MCF 10A (cell line): ENCODE measurements at places on chromosomes 12 and 14. TPM values are rescaled to one million over a fixed set of nuclear protein-coding genes. Genes with fewer than 3 reads are reported as not detected.

The MYO1H gene
- not detected in 2 replicates for total RNA-seq

The VDR gene
- total RNA-seq: 22.3 and 23.4 TPM in 2 replicates

The ATXN2 gene
- total RNA-seq: 70.6 and 81.2 TPM in 2 replicates

The SLC38A2 gene
- 817 and 1,070 TPM in 2 replicates for total RNA-seq

The PFDN5 gene
- total RNA-seq: 205 and 229 TPM in 2 replicates

The NFE2 gene
- 0.40 and 0.64 TPM in 2 replicates for total RNA-seq

The TAS2R14 gene
- total RNA-seq: 1.6 and 1.9 TPM in 2 replicates

The SLC25A47 gene
- total RNA-seq: not detected in 2 replicates

The RAD51AP1 gene
- total RNA-seq: 7.1 and 10.8 TPM in 2 replicates

The RHEBL1 gene
- 0.35 and 0.93 TPM in 2 replicates for total RNA-seq

The CLEC9A gene
- total RNA-seq: not detected in 2 replicates

The DACT1 gene
- not detected in 2 replicates for total RNA-seq

The KRT5 gene
- total RNA-seq: 1,273 and 3,552 TPM in 2 replicates

The GLIPR1L2 gene
- 0.23 TPM in 1 of 2 replicates, not detected in the other for total RNA-seq

The DCD gene
- total RNA-seq: not detected in 2 replicates

The LBHD2 gene
- total RNA-seq: not detected in 2 replicates

The FAM186B gene
- 0.30 and 0.64 TPM in 2 replicates for total RNA-seq

The ETFBKMT gene
- total RNA-seq: 3.0 and 3.3 TPM in 2 replicates

The SMOC1 gene
- total RNA-seq: 22.9 and 23.6 TPM in 2 replicates

The HOXC11 gene
- 1.2 and 1.6 TPM in 2 replicates for total RNA-seq

The GPR65 gene
- not detected in 2 replicates for total RNA-seq

The TTC8 gene
- 20.9 and 23.9 TPM in 2 replicates for total RNA-seq

The C1S gene
- 6.0 and 11.5 TPM in 2 replicates for total RNA-seq

The RGS6 gene
- total RNA-seq: not detected in 2 replicates

The RNASE3 gene
- not detected in 2 replicates for total RNA-seq

The HOXC12 gene
- total RNA-seq: not detected in 2 replicates
